H7 (cell line): ENCODE measurements at places on chromosomes 5 and 9.

- DNase-seq = no peak
These were observed 105.1 kb upstream of the SGCD start for GRCh38 chr5:156221816-156222215.

GRCh38 chr5:95969651-95970358, 8.2 kb upstream of the ELL2 start:
- no peak for DNase-seq

GRCh38 chr9:90167914-90168313, 474.7 kb downstream of the DIRAS2 start:
- DNase-seq = no peak

DNA sequence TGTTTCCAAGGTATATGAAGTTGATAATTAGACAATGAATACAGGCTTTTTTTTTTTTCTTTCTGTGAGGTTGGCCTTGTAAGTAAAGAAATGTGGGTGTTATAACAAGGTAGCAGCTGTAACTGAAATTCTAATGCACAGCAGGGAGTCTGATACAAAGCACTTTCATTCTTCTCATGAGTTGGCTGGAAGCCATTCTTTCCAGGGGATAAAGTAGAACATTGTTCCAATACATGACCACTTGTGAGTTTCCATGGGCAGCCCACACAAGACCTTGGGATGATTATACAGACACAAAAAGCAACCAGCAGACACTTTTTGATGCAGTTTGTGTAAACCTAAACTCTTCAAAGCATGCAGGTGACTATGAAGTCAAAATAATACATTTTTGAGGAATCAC, 1785.9 kb upstream of the WWC1 start:
- DNase-seq = no peak

- DNase-seq = no peak
These were observed 11.1 kb upstream of the HTR4 start for GRCh38 chr5:148665431-148665830.

- no peak for DNase-seq
These were observed 118.6 kb upstream of the CXCL14 start for GRCh38 chr5:135697251-135697958.

- DNase-seq = no peak
These were observed 34.8 kb upstream of the GLRX start for GRCh38 chr5:95857185-95857945.

- no peak for DNase-seq
These were observed 336.5 kb downstream of the DIRAS2 start for GRCh38 chr9:90306158-90306557.
